ENCODE measurements at places on chromosomes 2 and 18.
A peak's percentile ranks its signal among the peaks of the same experiment; 100 is the strongest.

- no peak for DNase-seq
These were observed 61.6 kb downstream of the SCN9A start for GRCh38 chr2:166314022-166314759.

- peak; percentile 39 for DNase-seq
These were observed 19.4 kb upstream of the DNER start for GRCh38 chr2:229733611-229734245.

DNA sequence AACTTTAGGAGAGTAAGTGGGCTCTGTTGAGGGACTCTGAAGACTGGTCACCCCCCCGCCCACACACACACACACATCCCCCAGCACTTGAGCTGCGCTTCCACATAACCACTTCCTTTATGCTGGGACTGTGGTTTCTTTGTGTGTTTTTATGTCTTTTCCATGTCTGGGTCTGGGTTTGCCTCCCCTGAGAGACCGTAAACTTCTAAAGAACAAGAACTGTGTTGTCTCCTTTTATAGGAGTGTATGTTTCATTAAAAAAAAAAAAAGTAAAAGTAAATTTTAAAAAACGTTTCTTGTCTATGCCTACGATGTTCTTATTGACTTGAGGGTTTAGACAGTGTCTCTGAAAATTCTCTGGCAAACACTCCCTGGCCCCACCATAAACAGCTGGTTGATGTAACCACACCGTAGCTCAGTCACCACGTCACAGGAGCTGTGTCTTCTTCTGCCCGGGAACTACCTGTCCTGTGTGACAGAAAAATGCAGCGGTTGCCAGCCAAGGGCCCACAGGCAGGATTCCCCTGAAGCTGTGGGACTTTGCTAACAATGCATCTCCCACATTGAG lies 68.0 kb downstream of the KLHL29 start:
- DNase-seq = no peak

DNA sequence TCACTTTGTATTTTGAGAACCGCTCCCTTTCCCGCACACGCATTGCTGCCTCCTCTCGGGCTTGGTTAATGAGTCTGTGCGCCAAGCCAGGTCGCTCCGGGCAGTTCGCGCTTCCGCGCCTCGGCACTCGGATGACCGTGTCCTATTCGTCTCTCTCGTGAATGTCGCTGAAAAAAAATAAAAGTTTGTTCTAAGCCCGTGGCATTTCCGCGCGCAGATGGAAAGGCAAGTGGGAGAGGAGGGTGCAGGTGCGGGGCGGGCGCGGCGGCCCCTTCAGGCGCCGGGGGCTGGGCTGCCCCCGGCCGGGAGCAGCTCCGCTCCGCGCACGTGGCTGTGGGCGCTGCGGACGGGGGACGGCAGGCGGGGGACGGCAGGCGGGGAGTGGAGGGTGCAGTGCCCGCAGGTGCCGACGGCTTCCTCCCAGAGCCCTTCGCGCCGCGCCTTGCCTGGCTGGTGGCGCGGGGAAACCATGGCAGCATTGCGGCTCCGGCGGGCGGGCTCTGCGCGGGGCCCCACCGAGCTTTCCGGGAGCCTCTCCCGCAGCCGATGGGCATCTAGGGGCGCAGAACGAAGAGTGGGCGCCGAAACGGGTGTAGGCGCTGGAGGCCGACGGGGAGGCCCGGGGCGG lies 159.6 kb upstream of the SIX2 start:
- no peak for DNase-seq

GRCh38 chr2:65630643-65631042 lies 198.2 kb upstream of the SPRED2 start:
- DNase-seq = no peak

DNA sequence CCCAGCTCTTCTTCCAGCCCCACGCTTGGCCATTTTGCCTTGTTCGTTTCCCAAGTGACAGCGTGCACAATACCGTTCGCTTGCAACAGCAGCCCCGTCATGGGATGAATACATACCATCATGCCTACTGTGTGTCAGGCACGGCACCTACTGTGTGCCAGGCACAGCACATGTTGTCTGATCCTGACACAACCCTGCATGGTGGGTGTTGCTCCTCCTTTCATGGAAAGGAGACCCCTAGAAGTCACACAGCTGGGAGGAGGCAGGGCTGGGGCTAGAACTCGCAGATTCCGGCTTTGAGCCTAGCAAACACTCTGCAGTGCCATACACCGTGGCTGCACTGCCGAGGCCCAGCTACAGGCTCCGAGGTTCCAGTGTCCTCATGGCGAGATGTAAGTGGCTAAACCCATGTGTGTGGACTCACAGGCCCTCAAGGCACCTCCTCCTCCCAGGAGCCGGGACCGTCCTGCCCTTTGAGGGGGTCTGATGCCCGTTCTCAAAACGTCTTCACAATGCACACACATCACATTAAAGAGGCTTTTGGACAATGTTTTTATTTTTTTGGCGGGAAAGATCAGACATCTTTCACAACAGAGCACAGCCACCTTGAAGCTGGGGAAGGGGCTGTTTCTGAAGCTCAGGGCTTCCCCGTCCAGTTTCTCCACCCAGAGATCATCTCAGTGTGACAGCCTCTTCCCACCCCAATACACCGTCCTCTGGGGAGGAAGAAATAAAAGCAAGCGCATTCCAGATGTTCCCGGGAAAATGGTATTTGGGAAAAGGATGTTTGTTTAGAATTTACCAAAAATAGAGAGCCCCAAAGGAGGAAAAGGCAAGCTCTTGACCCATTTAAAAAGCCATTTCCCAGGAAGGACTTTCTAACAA lies 64.9 kb downstream of the HS1BP3 start:
- DNase-seq = no peak

DNA sequence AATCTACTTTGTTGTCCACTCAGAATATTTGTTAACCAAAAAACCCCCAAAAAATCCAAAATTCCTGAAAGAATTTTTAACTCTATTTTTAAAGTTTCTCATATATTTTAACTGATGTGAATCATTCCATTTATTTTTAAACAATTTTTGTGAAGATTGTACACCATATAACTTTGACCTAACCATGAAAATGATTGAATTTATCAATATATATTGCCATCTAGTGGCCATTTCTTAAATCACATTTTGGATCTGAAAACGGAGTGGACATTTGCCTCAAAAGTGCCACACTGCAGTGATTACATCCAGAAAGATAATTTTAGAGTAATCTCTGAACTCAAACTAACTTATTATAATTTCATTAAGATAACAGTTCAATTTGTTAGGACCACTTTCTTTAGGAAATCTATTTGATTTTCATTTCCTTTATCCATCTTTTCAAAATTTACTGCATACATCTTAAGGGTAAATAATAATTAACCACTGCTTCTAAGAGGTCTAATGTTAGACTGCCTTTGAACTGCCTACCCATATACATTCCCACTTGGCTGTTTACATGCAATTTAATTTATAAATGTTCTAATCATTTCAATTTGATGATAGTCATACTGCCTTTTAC lies 71.1 kb downstream of the DSC3 start:
- no peak for DNase-seq

GRCh38 chr2:44139741-44140140 lies 28.9 kb upstream of the PPM1B start:
- no peak for DNase-seq

DNA sequence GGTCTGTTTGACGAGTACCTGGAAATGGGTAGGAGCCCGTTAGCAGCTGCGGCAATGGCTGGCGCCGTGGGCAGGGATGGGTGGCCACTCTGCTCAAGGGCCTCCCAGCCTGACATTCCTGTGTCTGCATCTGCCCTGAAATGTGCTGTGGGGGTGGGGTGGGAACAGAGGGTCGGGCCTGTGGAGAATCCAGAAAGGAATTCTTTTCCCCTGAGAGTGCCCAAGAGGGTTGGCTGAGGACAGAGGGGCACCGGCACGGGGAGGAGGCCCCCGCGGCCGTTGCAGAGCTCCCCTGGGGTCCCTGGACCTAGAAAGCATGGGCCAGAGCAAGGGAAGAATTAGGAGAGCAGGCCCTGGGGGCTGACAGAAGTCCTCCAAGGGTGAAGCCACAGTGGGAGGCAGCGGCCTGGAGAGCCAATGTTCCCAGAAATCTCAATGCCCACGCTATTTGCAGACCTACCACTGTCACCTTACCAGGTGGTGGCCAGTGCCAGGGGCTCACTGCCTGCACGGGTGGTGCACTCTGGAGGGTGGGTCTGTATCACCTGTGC lies 27.8 kb downstream of the ANO7 start:
- DNase-seq = no peak

DNA sequence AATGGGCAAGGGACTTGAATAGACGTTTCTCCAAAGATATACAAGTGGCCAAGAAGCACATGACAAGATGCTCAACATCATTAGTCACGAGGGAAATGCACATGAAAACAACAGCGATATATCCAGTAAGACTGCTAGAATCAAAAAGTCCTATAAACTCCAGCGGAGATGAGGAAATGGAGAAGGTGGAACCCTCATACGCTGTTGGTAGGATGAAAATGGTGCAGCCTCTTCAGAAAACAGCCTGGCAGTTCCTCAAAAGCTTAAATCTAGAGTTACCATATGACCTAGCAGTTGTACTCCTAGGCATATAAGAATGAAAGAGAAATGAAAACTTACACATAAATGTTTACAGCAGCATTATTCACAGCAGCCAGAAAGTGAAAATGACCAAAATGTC lies 48.1 kb downstream of the HPCAL1 start:
- DNase-seq = no peak

DNA sequence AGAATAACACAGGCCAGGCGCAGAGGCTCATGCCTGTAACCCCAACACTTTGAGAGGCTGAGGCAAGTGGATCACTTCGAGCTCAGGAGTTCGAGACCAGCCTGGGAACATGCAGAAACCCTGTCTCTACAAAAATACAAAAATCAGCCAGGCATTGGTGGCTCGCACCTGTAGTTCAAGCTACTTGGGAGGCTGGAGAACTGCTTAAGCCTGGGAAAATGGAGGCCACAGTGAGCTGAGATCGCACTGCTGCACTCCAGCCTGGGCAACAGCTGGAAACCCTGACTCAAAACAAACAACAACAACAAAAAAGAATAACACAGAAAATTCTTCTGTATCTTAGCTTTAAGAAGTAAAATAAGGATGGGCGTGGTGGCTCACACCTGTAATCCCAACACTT lies 440.3 kb downstream of the LRATD1 start:
- no peak for DNase-seq

DNA sequence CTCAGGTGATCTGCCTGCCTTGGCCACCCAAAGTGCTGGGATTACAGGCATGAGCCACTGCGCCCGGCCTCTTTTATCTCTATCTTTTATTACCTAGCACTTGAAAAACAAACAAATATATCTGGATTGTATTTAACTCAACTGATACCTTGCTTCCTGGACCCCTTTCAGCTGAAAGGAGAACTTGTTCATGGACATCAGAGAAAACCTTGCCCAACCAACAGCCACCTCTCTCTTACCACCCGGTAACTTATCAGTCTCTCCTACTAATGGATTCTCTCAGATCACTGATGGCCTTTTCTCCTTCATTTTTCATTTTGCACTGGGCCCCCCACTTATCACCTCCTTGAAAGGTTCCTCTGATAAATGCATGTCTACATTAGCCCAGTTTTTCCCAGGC lies 6.7 kb downstream of the RETSAT start:
- no peak for DNase-seq

GRCh38 chr18:32469190-32469651 lies 1.5 kb downstream of the GAREM1 start:
- peak; percentile 47 for DNase-seq

GRCh38 chr2:8855010-8855409 lies 17.6 kb upstream of the KIDINS220 start:
- DNase-seq = peak; percentile 58

DNA sequence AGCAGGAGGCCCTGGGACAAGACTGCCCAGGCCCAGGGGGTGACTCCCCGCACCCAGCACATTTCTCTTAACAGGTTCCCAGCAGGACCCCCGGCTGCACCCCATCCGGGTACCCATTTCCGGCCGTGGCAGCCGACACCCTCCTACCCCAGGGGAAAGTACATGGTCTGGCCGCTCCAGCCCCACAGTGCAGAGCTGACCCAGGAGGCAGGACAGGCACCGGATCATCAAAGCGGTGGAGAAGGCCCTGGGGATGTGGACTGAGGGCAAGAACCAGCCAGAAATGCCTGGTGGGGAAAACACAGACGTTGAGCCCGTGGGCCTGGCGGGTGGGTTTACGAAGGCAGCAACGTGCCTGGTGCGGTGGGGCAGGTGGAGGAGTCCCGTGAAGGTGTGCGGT lies 79.5 kb upstream of the GPC1 start:
- DNase-seq = no peak

- no peak for DNase-seq
These were observed 12.2 kb upstream of the CD28 start for GRCh38 chr2:203694191-203694590.

DNA sequence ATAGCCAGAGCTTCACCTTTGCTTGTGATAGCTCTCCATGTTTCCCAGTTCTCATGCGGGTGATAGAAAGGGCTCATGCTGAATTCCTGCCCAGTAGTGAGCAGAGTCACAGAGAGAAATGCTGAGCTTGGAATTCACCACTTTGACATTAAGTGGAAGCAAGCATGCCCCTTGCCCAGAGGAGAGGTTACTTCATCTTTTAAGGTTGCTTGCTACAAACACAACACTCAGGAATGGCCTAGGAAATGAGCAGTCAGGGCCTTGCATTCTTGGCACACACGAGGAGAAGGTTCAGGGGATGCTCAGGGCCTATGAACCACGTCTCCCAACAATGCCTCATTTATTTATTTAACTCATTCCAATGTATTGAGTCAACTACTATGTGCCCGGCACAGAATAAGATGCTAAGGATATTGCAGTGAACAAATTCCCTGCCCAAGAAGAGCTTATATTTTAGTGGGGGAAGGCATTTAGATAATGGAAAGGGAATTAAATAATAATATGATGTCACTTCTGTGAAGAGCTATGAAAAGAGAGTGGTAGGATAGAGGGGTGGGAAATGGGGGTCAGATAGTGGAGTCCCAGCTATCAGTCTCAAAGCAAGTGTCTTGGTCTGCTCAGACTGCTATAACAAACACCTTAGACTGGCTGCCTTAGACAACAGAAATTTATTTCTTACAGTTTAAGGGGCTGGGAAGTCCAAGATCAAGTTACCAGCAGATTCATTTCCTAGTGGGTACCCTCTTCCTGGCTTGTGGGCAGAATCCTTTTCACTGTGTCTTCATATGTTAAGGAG lies 42.1 kb downstream of the DDX18 start:
- DNase-seq = no peak

- DNase-seq = no peak
These were observed 2.0 kb downstream of the MAPRE2 start for GRCh38 chr18:35043207-35043606.

DNA sequence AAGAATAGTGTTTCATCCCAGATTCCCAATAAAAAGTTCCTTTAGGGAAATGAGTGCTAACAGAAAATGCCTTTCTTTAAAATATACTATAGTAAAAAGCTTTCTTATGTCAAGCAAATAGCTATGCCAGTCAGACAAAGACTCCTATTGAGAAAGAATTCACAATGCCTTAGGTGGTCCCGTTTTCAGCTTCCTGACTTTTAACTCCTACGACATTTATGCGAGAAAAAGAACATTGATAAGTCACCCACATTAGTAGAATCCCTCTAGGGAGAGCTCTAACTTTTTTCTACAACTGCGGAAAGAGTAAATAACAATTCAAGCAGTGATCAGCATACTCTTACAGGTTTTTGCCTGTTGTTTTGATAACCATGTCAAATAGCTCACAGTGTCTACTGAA lies 750.8 kb upstream of the ACVR2A start:
- no peak for DNase-seq

GRCh38 chr18:65631766-65632165 lies 119.0 kb upstream of the CDH7 start:
- no peak for DNase-seq

All from HAP-1 (cell line).